ENCODE measurements at places on chromosomes 6 and 20.

DNA sequence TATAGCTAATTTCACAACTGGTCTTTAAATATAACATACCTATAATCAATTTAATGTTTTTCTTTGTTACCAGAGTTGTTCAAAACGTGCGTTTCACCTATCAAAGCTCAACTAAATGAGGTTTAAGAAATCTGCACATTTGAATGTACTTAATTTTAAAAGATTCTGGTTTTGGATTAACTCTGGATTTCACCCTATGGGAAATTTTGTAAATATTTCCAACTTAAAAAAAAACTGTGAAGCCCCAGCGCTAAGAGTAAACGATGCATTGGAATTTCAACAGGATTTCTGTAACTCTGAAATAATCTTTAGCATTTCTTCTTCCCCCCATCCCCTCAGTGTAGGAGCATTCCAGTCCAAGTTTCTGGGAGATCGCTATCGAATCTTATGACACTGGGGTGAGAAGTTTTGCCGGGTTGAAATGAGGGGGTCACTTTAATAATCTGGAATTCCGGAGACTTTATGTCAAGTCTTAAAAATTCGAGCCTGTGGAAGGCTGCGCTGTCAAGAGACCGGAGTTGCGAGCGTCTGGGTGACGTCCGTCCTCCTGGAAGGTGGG, 643 bp upstream of the MAP3K4 start:
- no peak for DNase-seq

DNA sequence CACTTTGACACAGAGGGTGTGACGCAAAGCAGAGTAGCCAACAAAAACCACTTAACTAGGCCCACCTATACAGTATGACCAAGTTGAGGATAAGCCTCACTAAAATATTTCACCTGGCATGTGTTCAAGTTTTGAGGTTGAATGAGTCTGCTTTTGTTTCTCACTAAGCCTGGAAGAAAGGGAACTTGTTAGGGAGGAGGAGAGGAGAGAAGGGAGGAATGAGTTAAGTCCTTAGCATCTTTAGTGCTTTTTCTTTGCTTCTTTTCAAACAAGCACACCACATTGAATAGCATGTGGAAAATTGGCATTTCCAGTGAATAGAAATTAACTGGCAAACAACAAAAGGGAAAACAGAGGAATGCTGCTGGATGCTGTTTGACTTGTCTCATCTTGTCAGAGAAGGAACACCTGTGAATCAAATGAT, 461.9 kb downstream of the GJA1 start:
- DNase-seq, result no peak

DNA sequence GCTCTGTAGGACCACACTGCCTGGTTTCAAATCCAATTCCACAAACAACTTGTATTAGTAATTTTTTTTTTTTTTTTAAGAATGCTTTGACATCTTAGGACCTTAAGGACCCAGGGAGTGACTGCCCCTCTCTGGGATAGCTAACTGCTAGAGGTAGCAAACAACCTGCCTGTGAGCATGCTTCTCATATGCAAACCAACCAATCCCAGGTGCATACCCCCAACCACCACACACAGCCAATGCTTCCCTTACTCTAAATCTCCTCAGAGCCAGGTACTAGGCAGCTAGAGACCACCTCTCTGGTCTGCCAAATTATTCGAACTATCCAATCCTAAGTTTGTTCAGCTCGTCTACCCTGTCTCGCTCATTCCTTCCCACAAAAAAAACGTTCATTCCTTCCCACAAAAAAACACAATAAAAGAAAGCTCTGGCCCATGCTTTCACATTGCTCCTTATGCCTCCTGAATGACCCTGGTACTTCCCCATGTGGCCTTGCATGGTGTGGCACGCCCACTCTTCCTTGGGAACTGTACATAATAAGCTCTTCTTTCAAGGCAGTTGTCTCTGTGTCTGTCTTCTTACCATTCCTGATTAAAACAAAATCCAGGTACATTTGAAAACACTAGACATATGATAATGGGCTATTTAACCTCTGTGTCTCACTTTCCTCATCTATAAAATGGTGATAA, 6.4 kb downstream of the SERAC1 start:
- DNase-seq, result no peak

GRCh38 chr6:30155520-30156261, 5.3 kb downstream of the TRIM10 start:
- no peak for DNase-seq

- DNase-seq, result no peak
Measured at GRCh38 chr6:87544474-87544735, 45.4 kb downstream of the RARS2 start.

GRCh38 chr6:3208775-3209113, 18.7 kb downstream of the TUBB2B start:
- no peak for DNase-seq

- DNase-seq, result peak; percentile 23
Measured at GRCh38 chr20:41697861-41698559, 79.8 kb upstream of the CHD6 start.

GRCh38 chr6:56005426-56005825, 130.0 kb upstream of the BMP5 start:
- no peak for DNase-seq

DNA sequence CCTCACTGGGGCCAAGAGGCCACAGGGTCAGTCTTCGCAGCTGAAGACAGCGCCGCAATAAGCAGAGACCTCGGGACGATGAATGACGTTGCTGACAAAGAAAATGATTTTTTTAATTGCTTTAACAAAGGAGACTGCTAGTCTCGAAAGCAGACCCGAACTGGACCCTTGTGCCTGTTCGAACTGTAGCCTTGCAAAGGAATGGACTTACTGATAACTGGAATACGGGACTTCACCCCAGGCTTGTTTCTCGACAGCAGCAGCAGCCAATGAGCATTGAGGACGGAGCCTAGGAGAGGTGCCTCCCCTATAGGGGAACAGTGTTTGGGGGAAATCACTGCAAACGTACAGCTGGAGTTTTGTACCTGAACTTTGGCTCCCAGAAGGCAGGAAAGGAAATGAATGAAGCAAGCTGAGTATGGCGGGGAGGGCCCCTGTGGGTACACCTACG, 1.3 kb upstream of the TAF4 start:
- DNase-seq, result peak; percentile 77

DNA sequence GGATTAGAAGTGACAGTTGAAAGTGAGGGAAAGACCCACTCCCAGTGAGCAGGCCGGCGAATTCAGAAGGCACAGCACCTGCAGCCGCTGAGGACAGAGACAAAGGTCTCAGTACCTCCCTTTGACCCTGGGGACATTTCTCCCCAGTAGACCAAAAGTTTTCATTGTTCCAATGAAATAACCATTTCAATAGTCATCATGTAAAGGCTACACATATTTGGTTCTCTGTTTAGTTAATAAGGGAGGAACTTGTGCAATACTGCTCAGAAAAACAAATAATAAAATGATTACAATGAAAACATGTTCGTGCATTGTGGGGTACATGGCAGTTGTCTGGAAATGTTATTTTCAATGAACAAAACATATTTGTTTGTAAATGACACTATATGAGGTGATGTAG, 52.5 kb downstream of the EDN1 start:
- no peak for DNase-seq

GRCh38 chr6:137661601-137662000, 167.4 kb upstream of the OLIG3 start:
- no peak for DNase-seq

GRCh38 chr6:144535630-144536029, 250.5 kb downstream of the UTRN start:
- no peak for DNase-seq

DNA sequence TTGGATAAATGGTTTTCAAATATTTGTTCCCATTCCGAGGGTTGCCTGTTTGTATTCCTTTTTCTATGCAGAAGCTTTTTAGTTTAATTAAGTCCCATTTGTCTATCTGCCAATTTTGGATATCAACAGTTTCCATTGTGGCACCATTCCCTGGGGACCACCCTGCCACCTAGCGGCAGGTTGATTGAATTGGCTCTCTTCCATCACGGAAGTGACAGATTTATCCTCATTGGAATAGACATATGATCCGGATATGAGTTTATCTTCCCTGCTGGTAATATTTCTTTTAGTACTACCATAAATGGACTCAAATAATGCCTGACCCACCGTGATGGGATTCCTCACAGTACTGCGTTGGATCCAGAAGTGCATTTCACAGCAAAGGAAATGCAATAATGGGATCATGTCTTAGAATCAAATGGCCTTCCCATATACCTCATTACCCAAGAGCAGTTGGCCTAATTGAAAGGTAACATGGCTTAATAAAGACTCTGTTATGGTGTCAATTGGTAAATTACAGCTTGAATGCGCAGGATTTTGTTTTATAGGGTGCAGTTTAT, 327.0 kb downstream of the BMP2 start:
- DNase-seq, result no peak

DNA sequence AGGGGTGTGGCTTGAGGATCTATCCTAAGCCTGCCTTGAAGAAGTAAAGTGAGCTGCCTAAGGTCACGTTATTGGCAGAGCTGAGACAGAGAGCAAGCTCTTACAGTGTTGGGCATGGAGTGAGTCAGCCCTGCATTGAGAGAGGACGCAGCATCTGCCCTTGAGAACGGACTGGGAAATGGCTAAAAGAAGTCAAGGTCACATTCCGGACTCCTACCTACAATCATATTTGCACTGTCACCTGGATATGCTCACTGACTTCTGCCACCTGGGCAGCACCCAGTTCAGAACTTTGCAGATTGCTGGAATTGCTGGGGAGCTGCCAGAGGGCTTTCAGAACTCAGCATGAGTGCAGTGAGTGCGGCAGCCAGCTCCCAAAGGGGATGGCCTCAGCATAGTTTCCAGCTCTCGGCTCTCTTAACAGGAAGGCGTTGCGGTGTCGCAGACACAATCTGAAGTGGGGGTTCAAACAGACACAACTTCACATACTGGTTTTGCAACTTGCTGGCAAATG, 199.3 kb upstream of the SGK1 start:
- no peak for DNase-seq

GRCh38 chr6:15365273-15365687, 119.4 kb downstream of the JARID2 start:
- DNase-seq, result peak; percentile 27

- DNase-seq, result no peak
Measured at GRCh38 chr6:111761783-111762312, 111.4 kb downstream of the FYN start.

- no peak for DNase-seq
Measured at GRCh38 chr20:52746190-52746589, 226.0 kb upstream of the TSHZ2 start.

DNA sequence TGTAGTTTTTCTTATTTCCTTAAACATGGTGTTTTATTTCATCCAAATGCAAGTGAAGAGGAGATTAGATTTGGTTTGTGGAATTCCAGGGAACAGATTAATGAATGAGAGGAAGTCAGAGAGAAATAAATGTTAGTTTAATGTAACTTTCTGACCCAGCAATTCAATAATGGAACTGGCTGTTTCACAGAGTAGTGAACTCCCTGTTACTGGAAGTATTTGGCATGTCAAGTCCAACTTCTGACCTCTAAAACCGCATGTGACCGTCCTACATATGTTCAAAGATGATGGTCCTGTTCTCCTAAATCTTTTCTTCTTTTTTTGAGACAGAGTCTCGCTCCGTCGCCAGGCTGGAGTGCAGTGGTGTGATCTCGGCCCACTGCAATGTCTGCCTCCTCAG, 18.7 kb downstream of the PROCR start:
- DNase-seq, result no peak

DNA sequence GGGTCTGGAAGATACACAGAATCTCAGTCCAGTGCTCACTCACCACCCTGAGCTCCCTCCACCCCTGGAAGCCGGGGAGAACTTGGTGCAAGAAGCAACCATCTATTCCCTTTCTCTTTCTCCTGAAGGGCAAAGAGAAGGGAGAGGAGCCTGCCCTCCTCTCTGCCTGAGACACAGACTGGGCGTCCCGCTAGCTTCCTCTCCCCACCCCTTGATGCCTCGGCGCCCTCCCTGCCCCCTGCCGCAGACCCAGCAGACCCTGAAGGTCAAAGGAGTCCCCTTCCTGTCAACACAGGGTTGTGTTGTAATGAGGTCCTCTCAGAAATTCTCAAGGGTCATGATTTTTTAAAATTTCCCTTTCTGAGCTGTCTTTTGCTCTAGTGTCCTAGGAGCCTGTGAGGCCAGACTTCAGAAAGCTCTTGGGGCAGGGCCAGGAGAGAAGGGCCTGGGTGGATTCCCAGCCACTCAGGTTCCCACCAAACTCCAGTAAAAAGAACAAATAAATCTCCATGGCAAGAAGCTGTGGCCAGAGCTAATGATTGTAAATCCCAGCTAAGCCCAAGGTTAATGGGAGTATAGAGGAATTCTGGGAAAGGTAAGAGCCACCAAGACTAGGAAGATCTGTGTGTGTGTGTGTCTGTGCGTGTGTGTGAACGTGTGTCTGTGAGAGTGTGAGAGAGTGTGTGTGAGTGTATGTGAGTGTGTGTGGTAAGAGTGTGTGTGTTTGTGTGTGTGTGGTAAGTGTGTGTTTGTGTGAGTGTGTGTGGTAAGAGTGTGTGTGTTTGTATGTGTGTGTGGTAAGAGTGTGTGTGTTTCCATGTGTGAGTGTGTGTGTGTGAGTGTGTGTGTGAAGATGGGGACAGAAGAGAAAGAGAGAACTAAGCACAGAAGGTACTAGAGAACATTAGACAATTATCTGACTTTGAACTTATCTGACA, 1.1 kb upstream of the JPH2 start:
- no peak for DNase-seq

DNA sequence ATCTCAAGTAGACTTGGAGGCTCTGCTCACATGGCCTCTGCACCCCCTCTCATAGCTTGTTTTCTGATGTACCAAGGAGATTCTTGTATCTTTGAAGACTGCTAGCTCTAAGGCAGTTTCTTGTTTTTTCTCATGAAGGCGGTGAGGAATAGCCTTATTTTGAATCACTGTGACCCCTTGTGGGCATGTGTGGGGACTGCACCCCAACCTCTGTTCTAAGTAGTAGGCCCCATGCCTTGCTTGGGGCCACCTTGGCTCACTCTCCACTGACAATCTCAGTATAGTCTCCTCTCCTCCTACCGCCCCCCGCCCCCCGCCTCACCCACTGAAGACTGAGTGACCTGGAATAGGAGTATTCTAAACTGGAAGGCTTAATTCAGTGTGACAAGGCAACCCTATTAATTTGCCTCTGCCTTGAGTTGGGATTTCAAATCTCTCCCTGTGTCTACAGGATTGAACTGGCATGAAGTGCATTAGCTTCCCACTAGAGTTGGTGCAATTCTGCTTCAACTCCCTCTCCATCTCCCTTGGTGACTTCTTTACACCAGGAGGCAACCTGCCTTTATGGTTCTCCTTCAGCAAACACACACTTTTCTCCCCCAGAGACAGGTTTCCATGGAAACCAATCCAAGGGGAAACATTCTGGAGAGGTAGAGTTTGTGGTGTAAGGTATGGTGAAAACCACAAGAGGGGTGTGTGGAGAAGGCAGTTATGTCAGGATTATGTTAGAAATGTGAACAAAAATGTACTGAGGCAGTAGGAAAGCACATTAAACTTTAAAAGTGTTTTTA, 75.4 kb upstream of the ECI2 start:
- DNase-seq, result peak; percentile 53

GRCh38 chr6:35064290-35064689, 76.8 kb downstream of the TCP11 start:
- DNase-seq, result no peak
